Breast epithelium (tissue), 4 donors: ENCODE measurements at places on chromosomes 2 and 18. TPM values are rescaled to one million over a fixed set of nuclear protein-coding genes. Genes with fewer than 3 reads are reported as not detected.

DNA sequence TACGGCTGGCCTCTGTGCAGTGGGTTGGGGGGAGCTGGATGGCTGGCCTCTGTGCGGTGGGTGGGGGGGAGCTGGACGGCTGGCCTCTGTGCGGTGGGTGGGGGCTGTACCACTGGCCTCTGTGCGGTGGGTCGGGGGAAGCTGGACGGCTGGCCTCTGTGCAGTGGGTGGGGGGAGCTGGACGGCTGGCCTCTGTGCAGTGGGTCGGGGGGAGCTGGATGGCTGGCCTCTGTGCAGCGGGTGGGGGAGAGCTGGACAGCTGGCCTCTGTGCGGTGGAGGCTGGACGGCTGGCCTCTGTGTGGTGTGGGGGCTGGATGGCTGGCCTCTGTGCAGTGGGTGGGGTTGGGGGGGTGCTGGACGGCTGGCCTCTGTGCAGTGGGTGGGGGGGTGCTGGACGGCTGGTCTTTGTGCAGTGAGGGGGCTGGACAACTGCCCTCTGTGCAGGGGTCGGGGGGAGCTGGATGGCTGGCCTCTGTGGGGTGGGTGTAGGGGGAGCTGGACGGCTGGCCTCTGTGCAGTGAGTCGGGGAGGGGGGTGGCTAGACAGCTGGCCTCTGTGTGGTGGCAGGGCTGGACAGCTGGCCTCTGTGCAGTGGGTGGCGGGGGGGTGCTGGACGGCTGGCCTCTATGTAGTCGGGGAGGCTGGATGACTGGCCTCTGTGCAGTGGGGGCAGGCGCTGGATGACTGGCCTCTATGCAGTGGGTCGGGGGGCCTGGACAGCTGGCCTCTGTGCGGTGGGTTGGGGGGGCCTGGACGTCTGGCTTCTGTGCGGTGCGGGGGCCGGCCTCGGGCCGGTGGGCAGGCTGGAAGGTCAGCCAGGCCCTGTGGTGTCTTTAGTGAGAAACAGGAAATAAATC is 31.9 kb downstream of the NFATC1 start:
- H3K4me3 ChIP-seq: no peak overlapping the region
- H3K4me1 ChIP-seq: no peaks in the 10 kb centered on the region
- DNase-seq: no peak
- H3K27ac ChIP-seq: no peak overlapping the region

DNA sequence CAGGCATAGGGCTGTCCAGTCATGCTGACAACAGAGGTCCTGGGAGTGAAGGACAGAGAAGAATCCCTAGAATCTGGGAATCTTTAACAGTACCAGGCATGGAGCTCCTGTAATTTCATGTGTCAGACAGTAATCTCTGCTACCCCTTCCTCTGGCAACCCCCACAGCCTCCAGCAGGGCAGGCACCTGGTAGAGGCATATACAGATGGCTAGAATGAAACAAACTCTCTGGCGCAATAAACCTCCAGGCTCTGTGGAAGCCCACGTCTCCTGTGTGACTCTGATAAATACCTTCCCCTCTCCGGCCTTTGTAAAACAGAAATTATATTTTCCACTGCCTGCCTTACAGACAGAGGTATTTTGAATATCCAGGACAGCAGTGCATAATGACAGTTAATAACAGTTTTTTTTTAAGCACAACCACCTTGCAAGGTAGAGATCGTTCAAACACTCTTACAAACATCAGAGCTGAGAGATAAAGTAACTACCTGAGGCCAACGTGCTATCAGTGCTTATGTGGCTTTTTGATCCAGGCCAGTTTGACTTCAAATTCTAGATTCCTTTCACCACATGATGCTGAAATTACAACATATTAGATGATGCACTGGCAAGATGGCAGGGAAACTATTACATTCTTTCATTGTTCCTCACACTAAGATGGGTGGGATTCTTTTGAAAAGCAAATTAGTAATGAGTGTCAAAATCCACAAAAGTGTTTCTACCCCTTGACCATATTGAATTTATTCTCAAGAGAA is 47.7 kb upstream of the TMEM247 start:
- H3K27ac ChIP-seq: no peak overlapping the region
- no peak for DNase-seq
- no peak overlapping the region for H3K4me3 ChIP-seq
- no peaks in the 10 kb centered on the region for H3K36me3 ChIP-seq
- no peaks in the 10 kb centered on the region for H3K4me1 ChIP-seq

DNA sequence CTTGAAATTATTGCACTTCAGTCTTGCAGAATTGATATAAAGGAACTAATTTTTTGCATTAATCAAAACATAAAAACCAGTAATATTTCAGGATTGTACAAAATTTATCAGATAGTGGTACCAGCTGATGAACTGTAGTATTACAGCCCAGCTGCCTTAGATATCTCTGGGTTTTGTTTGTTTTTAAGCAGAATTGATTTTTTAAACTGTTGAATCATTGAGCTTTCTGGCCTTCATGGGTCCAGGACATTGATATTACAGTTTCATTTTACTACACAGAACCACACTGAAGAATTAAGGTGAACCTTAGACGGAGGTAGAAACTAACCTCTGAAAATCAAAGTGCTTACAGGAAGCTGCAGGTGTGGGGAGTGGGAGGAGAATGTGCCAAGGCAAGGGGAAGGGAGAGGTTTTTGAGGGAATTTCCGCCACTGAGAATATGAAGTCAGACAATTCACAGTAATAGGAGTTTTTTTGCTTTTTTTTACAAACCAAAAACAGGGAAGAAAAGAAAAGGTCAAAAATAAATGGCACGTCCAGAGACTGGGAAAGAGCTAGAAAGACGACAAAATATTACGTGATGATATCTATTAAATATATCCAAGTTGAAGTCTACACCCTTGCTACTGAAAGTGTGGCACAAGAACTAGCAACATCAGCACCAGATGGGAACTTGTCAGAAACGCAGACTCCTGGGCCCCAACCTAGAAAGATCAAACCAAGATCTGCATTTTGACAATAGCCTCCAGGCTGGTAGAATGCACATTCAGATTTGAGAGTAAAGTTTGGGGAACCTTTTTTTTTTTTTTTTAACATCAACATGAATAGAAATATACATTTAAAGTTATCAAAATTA is 40.8 kb upstream of the SPAG16 start:
- no peak for DNase-seq
- H3K4me1 ChIP-seq: no peaks in the 10 kb centered on the region
- no peak overlapping the region for H3K27ac ChIP-seq

DNA sequence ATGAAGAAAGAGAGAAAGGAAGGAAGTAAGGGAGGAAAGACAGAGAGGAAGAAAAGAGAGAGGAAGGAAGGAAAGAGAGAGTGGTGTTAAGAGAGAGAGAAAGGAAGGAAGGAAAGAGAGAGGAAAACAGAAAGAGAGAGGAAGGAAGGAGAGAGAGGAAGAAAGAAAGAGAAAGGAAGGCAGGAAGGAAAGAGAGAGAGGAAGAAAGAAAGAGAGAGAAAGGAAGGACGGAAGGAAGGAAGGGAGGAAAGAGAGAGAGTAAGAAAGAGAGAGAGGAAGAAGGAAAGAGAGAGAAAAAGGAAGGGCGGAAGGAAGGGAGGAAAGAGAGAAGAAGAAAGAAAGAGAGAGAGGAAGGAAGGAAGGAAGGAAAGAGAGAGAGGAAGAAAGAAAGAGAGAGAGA is 127.4 kb downstream of the GALNT3 start:
- H3K27me3 ChIP-seq: no peaks in the 10 kb centered on the region
- H3K4me3 ChIP-seq: no peak overlapping the region
- H3K36me3 ChIP-seq: no peaks in the 10 kb centered on the region

DNA sequence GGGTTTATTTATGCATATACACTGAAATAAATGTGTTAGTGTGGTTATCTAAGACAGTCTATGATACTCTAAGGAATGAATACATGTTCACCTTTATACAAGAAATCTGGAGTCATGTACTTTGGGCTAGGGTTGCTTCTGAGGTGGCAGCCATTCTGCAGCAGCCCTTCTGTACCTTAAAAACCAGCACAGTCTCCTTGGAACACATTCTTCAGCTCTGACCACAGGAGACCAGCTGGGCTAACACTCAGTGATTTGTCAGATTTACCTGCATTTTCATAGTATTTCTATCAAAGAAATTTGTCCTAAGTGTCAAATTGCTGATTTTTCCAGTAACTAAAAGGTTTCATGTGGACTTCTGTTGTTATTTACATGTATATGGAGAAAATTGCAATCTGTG is 167.7 kb downstream of the CAMKMT start:
- no peaks in the 10 kb centered on the region for H3K4me1 ChIP-seq
- no peak for DNase-seq
- no peak overlapping the region for H3K4me3 ChIP-seq
- H3K27me3 ChIP-seq: no peaks in the 10 kb centered on the region
- no peaks in the 10 kb centered on the region for H3K36me3 ChIP-seq

DNA sequence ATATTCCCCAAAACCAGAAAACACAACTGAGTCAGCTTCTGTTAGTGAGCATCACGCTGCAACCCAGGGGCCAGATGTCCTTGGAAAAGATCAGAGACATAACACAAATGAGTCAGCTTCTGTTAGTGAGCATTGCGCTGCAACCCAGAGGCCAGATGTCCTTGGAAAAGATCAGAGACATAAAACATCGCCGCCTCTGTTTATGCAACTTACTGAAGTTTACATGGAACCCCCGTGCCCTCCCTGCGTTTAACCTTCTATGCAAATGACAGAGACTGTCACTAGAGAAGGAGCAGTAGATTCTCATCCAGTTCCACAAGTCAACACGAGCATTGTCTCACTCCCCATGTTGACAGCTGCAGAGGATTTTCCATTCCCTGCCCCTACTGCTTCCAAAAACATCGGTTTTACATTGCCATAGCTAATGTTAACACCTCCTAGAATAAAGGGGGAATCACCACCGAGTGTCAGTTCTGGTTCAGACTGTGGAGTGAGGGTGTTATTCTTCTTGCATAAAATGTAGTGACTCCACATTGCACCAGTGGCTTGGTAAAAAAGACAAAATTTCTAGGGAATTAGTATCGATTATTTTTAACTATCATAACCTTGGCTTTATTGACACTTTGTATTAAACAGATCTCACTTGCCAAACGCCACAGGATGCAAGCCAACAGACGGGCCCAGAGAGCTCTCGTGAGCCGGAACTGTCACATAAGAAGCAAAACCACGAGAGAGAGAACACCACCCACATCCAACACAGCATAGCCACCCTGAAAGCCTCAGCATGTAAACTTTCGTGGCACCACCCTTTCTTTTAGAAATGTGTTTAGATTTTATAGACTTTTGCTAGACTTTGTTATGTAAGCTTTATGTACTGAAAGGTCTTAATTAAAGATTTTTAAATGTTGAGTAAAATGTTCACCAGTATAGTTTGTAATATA is 87.7 kb downstream of the SH3YL1 start:
- no peak for DNase-seq
- H3K4me3 ChIP-seq: no peak overlapping the region
- no peaks in the 10 kb centered on the region for H3K36me3 ChIP-seq

DNA sequence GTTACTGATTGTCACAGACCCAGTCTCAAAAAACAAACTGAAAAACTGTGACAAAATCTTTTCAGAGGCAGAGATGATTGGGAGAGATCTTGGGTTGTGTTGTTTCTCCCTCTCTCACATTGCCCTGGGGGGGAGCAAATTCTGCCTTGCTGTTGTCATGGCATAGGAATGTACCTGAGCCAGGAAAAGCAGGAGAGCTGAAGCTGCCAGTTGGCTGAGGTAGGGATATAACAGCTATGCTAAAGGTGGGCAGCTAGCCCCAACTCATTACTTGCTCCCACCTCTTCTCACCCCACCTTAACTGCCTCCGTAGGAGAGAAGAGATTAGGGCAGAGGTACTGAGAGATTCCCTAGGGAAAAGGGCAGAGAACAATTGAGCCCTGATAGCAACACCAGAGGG is 299.3 kb downstream of the OSR1 start:
- H3K36me3 ChIP-seq: no peaks in the 10 kb centered on the region
- peak; percentile 60 for DNase-seq
- no peak overlapping the region for H3K4me3 ChIP-seq
- no peaks in the 10 kb centered on the region for H3K27me3 ChIP-seq
- H3K4me1 ChIP-seq: no peaks in the 10 kb centered on the region

DNA sequence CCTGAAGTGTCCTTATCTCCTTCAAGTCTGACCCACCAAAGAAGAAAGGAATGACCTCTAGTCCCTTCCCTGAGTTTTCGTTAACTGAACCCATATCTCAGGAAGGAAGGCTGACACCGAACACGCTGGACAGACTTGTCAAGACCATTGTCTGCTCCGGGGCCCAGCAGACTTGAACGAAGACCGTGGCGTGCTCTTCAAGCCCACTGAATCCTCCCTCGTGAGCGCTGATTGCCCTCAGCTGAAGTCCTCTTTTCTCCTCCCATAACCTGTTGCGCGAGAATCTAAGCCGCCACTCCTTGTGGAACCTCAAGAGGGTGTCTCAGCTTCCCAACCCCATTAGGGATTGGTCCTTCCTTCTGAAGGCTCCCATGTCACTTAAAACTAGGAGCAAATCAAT is 634 bp upstream of the CNDP1 start:
- no peak overlapping the region for H3K27ac ChIP-seq
- DNase-seq: no peak
- no peak overlapping the region for H3K4me3 ChIP-seq
- no peaks in the 10 kb centered on the region for H3K4me1 ChIP-seq

DNA sequence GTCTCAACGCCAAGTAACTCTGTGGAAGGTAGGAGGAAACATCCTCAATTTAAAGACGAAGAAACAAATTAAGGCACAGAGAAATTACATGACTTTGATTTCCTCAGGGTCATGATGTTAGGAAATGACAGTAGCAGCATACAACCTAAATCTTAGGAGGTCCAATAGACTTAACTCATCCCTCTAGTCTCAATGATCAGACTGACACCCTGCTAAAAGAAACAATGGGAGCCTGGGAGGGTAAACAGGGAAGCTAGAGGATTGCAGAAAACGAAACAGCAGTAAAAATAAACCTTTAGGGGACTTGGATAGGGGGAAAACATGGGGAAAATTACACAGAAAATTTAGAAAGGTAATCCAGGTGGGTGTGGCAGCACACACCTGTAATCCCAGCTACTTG is 56.0 kb downstream of the ROCK2 start:
- H3K27ac ChIP-seq: no peak overlapping the region
- DNase-seq: no peak
- H3K4me1 ChIP-seq: no peaks in the 10 kb centered on the region
- no peak overlapping the region for H3K4me3 ChIP-seq
- H3K27me3 ChIP-seq: no peaks in the 10 kb centered on the region

Gene CDH7
- total RNA-seq: not detected

DNA sequence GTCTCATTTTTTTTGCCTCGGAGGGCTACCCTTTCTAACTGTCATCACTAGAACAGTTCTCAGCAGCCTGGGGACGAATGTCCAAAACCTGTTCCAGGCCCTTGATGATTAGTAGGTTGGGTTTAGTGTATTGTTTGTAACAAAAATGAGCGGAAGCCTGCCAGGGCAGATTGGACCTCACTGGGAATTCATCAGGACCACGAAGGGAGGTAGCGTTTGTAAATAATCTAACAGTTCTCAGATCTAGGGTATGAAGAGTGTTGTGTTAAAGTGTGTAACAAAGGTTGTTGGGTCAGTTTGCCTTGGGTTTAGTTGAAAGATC is 799 bp downstream of the CEP68 start:
- H3K4me3 ChIP-seq: peak overlapping the region; percentile 94
- H3K36me3 ChIP-seq: no peaks in the 10 kb centered on the region
- no peak for DNase-seq
- H3K27me3 ChIP-seq: no peaks in the 10 kb centered on the region
- H3K4me1 ChIP-seq: peaks cover 13% of the 10 kb centered on the region
- peak overlapping the region; percentile 89 for H3K27ac ChIP-seq

GRCh38 chr18:76347341-76347740 is 147.7 kb downstream of the ZNF516 start:
- no peaks in the 10 kb centered on the region for H3K4me1 ChIP-seq
- no peak overlapping the region for H3K27ac ChIP-seq
- no peaks in the 10 kb centered on the region for H3K27me3 ChIP-seq

GRCh38 chr2:49812730-49813129 is 658.4 kb upstream of the FSHR start:
- no peaks in the 10 kb centered on the region for H3K36me3 ChIP-seq
- no peak for DNase-seq
- H3K4me1 ChIP-seq: no peaks in the 10 kb centered on the region
- H3K27me3 ChIP-seq: no peaks in the 10 kb centered on the region
- no peak overlapping the region for H3K27ac ChIP-seq

Gene ARMC9
- total RNA-seq: 20.8 TPM
